Lung (tissue), 17 donors: ENCODE measurements at places on chromosomes 2 and 18. TPM values are rescaled to one million over a fixed set of nuclear protein-coding genes. Genes with fewer than 3 reads are reported as not detected.

C1GALT1C1L gene
- polyA plus RNA-seq = 0.61 TPM

IL1RL1 gene
- polyA plus RNA-seq = 62.4 TPM

ACVR1C gene
- 0.35 TPM for polyA plus RNA-seq

PLEK gene
- polyA plus RNA-seq = 181 TPM

DNA sequence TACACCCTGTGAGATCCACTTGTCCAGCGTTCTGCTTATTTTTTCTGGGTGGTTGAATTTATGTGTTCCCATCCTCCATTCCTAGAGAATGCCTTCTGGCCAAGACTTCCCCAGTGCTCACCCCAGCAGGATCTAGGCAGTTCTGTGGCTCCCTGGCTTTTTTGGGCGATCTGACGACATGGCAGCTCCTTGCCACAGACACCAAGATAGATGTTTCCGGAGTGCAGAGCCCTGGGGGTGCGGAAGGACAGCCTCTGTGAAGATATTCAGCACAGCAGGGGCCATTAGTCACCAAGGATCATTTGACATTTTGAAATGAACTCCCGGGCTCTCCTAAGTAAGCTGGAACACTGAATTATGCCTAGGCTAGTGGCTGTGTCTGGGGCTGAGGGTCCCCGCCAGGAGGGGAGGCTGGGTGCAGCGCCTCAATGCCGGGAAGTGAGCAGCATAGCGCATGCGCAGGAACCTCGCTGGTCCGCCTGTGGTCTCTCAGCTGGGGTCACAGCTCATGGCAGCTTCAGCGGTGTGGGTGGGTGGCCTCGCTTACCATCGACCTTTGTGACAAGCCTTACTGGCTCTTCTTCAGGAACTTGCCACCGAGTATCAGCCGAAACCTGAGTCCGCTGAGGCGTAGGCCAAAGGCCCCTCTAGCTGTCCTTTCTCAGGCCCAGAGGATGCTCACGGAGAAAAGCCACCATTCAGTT lies 60.3 kb downstream of the MEX3C start:
- no peaks in the 10 kb centered on the region for H3K4me1 ChIP-seq
- no peak overlapping the region for H3K27ac ChIP-seq
- no peak for DNase-seq
- no peak overlapping the region for H3K4me3 ChIP-seq
